ENCODE measurements at places on chromosomes 1 and 21. TPM values are rescaled to one million over a fixed set of nuclear protein-coding genes. Genes with fewer than 3 reads are reported as not detected.

Gene OR2L2
- not detected for total RNA-seq

Gene PPFIA4
- total RNA-seq: 1.9 TPM

Gene NPPB
- total RNA-seq: not detected

Gene KRTAP11-1
- not detected for total RNA-seq

Gene PIGV
- 11.9 TPM for total RNA-seq

Gene PKP1
- total RNA-seq: 3.7 TPM

Gene CENPL
- total RNA-seq: 4.5 TPM

Gene OR2AK2
- not detected for total RNA-seq

Gene FAM177B
- 0.64 TPM for total RNA-seq

Gene TDRD10
- 14.6 TPM for total RNA-seq

Gene ADSS2
- total RNA-seq: 32.6 TPM

Gene OR2T2
- not detected for total RNA-seq

Gene SLC2A5
- 11.5 TPM for total RNA-seq

Data from upper lobe of left lung (tissue), 6 donors.